ENCODE measurements at places on chromosomes 1 and 21. TPM values are rescaled to one million over a fixed set of nuclear protein-coding genes. Genes with fewer than 3 reads are reported as not detected.

- no peak for DNase-seq
These were observed 750 bp upstream of the PTGFRN start for GRCh38 chr1:116908820-116909511.

- no peak for DNase-seq
These were observed 31.7 kb downstream of the AK5 start for GRCh38 chr1:77313491-77313890.

- DNase-seq = no peak
These were observed 64.7 kb downstream of the PRRC2C start for GRCh38 chr1:171550050-171550449.

GRCh38 chr1:183936791-183937190 is 100.7 kb downstream of the COLGALT2 start:
- DNase-seq = no peak

DNA sequence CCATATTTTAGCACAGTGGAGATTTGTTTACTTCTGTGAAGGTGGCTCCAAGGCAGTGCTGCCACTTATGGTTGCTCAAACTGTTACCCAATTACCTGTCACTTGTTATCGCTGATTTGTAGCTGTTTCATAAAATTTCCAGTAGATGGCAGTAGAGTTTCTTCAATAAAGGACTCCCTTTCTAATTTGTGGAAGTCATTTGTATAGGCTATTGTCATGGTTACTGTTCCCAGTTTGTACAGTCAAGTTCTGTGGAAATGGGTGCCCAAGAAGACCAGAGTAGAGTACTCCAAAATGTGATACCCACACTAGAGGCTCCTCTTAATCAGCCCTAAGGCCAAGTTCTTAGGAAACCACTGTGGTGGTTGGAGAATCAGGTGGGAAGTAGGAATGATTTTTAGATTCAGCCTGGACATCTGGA is 186.1 kb downstream of the CLEC20A start:
- DNase-seq = no peak

DNA sequence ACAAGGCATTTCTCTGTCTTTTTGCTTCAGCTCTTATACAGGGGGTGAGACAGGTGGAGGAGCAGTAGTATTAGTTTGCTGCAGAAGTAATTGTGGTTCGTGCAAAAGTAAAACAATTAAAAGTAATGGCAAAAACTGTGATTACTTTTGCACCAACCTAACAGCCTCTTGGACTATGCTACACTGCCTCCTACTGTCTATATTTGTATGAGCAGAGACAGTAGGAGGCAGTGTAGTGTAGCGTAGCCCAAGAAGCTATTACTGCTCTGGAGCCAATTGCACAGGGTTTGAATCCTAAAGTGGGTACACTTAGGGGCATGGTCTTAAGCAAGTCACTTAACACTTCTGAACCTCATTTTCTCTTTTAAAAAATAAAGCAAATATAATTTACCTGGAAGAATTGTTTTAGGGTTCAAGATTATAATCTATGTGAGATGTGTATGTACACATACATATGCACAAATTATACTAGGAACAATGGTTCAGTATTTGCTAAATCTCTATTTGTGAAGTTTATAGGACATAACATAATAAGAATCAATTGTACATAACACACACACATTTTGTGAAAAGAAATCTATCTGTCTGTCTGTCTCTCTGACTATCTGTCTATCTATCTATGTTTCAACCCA is 103.8 kb downstream of the BRINP3 start:
- no peak for DNase-seq

DNA sequence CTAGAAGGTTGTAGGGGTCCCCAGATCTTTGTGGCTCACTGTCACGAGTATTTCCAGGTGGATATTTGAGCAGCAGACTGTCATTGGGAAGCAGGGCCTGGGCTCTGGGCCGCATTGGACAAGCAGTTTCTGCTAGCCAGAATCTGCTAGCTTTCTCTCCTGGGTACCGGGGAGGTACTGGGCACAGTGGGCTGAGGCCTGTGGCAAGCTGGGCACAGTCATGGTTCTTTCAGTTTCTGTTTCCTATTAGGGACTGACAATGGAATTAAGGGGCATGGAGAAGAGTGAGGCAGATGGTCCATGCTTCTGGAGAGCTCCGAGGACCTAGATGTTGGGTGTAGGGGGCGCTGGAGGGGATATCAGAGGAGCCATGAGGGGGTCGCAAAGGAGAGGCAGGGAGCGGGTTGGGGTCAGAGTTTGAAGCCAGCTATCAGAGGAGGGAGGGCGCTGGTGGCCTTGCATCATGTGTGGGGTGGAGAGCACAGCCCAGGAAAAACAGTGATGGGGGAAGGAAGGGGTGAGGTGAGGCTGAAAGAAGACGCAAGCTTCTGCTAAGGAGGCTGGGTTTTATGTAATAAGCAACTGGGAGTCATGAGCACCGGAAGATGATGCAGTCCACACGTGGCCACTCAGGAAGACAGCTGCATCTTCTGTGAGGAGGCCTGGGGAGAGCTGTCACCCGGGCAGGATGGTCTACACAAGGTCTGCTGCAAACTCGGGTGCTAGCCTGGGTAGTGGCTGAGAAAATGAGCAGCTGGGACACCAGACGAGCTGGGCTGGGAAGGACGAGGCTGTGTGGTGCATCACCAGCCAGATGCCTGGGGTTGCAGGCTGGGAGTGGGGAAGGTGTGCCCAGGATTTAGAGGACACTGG is 72.7 kb downstream of the IER5 start:
- DNase-seq = no peak

- no peak for DNase-seq
These were observed 672.6 kb upstream of the NEGR1 start for GRCh38 chr1:72954943-72955342.

GRCh38 chr1:118486199-118486598 is 301.2 kb upstream of the SPAG17 start:
- no peak for DNase-seq

DNA sequence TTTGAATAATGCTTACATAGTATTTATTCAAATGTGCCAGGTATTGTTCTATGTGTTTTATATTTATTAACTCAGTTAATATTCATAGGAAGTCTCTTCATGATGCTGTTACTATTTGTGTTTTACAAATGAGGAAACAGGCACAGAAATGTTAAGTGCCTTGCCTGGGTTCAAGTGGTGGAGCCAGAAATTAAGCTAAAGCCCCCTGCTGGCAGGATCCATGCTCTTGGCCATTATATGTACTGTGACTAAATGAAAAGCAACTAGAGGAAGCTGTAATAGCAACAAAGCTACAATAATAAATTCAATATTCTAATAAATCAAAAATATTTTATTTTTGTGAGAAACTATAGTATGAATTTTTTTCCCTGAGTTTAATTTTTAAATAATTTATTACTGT is 30.0 kb downstream of the IARS2 start:
- no peak for DNase-seq

The TMEM9 gene
- total RNA-seq = 54.9 TPM

The TMOD4 gene
- 0.88 TPM for total RNA-seq

The GSTM1 gene
- not detected for total RNA-seq

The AADACL3 gene
- not detected for total RNA-seq

The HES3 gene
- total RNA-seq = not detected

The SV2A gene
- total RNA-seq = 7.5 TPM

Data from posterior vena cava (tissue), 2 donors.